ENCODE measurements at places on chromosomes 4 and X.

- no peak for DNase-seq
Measured at GRCh38 chr4:37687194-37687562, 1.0 kb upstream of the RELL1 start.

GRCh38 chr4:2982012-2982411, 18.6 kb downstream of the GRK4 start:
- no peak for DNase-seq

GRCh38 chrX:100600758-100601157, 16.0 kb downstream of the TNMD start:
- DNase-seq: no peak

DNA sequence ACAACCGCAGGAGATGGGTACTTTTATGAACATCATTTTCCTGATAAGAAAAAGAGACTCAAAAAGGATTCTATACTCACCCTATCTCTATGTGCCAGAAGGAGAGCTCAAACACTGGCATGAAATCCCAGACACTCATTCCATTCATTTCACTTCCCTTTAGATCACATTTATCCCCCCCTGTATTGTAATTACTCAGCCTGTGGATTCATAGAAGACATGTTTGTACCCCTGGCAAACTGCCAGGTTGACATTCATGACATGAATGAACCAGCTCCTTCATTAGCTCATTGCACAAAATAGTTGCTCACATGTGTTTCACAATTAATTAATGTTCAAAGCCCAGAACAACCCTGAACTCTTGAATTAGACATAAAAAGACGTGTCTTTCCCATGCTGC, 4.9 kb downstream of the SMR3A start:
- DNase-seq: no peak

DNA sequence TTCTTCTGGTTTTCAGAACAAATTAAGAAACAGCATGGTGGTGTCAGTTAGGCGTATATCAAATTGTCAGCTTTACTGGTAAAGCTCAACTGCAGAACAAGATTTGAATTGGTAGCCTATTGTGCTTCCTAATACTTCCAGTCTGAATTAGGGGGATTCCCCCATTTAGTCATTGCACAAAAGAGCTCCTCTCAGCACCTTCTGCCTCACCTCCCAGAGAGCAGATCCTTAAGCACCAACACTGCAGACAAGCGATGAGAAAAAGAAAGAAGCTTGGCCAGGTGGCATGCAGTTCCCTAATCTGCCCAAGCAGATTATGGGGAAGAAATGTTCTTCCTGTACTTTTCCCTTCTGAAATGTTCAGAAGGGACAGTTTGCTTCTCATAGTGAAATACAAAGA, 9.2 kb downstream of the MAP9 start:
- no peak for DNase-seq

- no peak for DNase-seq
Measured at GRCh38 chrX:11575332-11575731, 90.4 kb downstream of the ARHGAP6 start.
